ENCODE measurements at places on chromosomes 13 and 19. TPM values are rescaled to one million over a fixed set of nuclear protein-coding genes. Genes with fewer than 3 reads are reported as not detected.

Gene STAP2
- 5.5 TPM for total RNA-seq

Gene IRGC
- not detected for total RNA-seq

Gene ZNF829
- 3.3 TPM for total RNA-seq

Gene PLPPR3
- 2.5 TPM for total RNA-seq

Gene KCNK6
- 3.6 TPM for total RNA-seq

Gene RAP2A
- total RNA-seq: 30.4 TPM

Gene EFNB2
- total RNA-seq: 3.9 TPM

Gene C13orf42
- not detected for total RNA-seq

Gene USE1
- 17.9 TPM for total RNA-seq

Gene ELOF1
- total RNA-seq: 31.8 TPM

Gene TICAM1
- 6.8 TPM for total RNA-seq

Gene ACP7
- under 0.01 TPM for total RNA-seq

Gene SLITRK1
- total RNA-seq: not detected

Gene LYPD5
- 1.7 TPM for total RNA-seq

Gene LHB
- not detected for total RNA-seq

Gene ZNF135
- total RNA-seq: 6.1 TPM

Gene OR4F17
- total RNA-seq: not detected

Gene ZNF154
- total RNA-seq: 5.3 TPM

Gene ADGRE1
- total RNA-seq: not detected

Gene LILRB1
- not detected for total RNA-seq

Gene FREM2
- total RNA-seq: not detected

Gene ZNF442
- total RNA-seq: 3.5 TPM

Gene SCAF1
- 30.6 TPM for total RNA-seq

Gene FCAR
- total RNA-seq: not detected

Gene ZNF534
- total RNA-seq: 0.17 TPM

Gene MATK
- 0.15 TPM for total RNA-seq

Gene PRR12
- total RNA-seq: 4.5 TPM

Gene SOHLH2
- 2.0 TPM for total RNA-seq

Gene AMER2
- total RNA-seq: not detected

Gene FIZ1
- 5.2 TPM for total RNA-seq

Gene VSTM2B
- total RNA-seq: not detected

Gene TNFRSF19
- total RNA-seq: 117 TPM

Gene SIAH3
- total RNA-seq: not detected

Gene THAP8
- total RNA-seq: 4.5 TPM

Gene ATP1A3
- 0.15 TPM for total RNA-seq

Gene ZNF615
- total RNA-seq: 9.4 TPM

Gene S1PR4
- total RNA-seq: not detected

Gene ZNF85
- 1.5 TPM for total RNA-seq

Gene ZIC2
- not detected for total RNA-seq

Data from smooth muscle cell of trachea (primary cell).